Cardiac septum (tissue), 1 donor: ENCODE measurements at places on chromosomes 13 and 19. TPM values are rescaled to one million over a fixed set of nuclear protein-coding genes. Genes with fewer than 3 reads are reported as not detected.

DNA sequence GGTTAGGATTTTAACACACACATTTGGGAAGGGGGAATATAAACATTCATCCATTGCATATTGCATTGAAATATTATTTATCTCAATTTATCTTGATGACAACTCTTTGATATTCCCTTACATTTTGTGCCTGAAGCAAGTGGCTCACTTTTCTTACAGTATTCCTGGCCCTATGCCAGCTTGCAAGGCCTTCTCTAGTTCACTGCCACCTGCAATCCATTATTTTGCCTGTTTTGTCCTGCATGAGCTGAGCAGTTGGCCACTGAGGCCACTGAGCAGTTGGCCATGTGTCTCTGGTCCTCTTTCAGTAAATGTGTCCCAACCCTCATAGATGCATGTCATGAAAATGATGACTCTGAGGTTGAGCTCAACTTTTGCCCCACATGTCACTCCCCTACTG is 49.8 kb downstream of the CBY2 start:
- DNase-seq: no peak

GRCh38 chr19:7900931-7901330 is 2.7 kb upstream of the MAP2K7 start:
- DNase-seq: no peak

- DNase-seq: no peak
Observed at GRCh38 chr13:41177616-41178015, 16.8 kb downstream of the KBTBD7 start.

GRCh38 chr13:72120632-72121031 is 253.6 kb upstream of the DACH1 start:
- DNase-seq: no peak

DNA sequence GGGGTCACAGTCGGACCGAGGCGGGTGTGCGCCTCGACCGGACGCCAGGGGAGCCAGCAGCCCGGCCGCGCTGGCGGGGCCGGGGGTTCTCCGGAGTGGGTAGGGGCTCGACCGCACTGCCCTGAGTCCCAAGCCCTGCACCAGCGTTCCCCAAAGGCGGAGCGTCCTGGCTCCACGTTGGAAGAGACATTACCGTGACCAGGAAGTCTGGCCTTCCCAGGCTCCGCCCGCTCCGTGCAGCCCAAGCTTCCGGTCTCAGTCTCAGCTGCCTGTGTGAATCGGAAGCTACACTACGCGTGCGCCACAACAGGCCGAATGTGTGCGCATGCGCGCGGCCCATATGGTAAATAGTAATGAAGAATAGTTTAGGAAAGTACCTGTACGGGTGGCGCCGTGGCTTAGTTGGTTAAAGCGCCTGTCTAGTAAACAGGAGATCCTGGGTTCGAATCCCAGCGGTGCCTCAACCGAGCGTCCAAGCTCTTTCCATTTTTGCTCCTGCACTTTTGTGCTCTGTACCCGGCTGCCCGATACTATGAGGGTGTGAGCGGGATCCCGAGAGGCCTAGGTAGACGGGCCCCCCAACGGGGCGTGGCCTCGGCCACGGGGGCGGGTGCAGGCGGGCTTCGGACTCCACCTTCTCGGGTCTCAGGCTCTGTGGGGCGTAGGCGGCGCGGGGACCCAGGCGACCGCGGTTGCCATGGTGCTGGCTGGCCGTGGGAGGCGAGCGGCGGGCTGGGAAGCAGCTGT is 17.3 kb upstream of the LRP3 start:
- DNase-seq: peak; percentile 98

DNA sequence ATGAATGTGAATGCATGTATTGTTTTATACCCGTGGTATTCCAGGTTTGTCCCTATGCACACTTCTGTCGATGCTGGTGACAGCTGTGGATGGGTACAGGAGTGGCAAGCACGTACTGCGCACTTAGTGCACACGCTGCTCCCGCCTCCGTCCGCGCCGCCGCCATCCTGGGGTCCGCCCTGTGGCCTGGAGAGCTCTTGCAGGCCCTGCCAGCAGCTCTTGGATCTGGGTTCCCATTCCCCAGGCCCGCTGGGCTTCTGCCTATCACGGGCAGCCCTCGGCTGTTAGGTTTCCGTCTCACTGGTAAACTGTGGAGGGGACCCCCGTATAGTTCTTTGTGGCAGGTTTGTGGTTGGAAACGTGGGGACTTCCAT is 4.0 kb downstream of the GNA11 start:
- DNase-seq: no peak

- DNase-seq: no peak
Observed at GRCh38 chr13:44362394-44363040, 11.1 kb upstream of the SERP2 start.

GRCh38 chr13:81138353-81138980 is 797.5 kb upstream of the SPRY2 start:
- DNase-seq: no peak

DNA sequence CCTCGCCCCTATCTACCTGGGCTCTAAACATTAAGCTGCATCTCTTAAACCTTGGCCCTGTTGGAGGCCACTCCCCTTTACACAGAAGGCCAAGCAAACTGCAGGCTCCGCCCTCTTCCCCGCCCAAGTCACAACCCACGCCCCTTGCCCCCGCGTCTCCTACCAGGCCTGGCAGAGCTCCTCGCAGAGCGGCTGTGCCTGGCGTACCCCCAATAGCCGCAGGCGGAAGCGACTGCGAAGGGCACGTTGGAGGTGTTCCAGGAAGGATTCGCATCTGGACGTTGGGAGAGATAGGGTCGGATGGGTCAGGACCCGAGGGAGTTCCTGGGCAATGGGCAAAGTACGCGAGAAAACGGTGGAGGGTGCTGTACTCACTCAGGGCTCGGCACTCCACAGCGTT is 5.9 kb downstream of the RTBDN start:
- DNase-seq: no peak

- no peak for DNase-seq
Observed at GRCh38 chr19:19387108-19387507, 18.4 kb upstream of the GATAD2A start.

- no peak for DNase-seq
Observed at GRCh38 chr19:38247734-38248268, 8.4 kb downstream of the PPP1R14A start.

GRCh38 chr13:104357672-104358354 is 1291.6 kb upstream of the SLC10A2 start:
- DNase-seq: no peak

- peak; percentile 66 for DNase-seq
Observed at GRCh38 chr13:18946738-18947137, 234.9 kb downstream of the TUBA3C start.

- DNase-seq: no peak
Observed at GRCh38 chr13:112248862-112249592, 127.1 kb upstream of the SPACA7 start.

DNA sequence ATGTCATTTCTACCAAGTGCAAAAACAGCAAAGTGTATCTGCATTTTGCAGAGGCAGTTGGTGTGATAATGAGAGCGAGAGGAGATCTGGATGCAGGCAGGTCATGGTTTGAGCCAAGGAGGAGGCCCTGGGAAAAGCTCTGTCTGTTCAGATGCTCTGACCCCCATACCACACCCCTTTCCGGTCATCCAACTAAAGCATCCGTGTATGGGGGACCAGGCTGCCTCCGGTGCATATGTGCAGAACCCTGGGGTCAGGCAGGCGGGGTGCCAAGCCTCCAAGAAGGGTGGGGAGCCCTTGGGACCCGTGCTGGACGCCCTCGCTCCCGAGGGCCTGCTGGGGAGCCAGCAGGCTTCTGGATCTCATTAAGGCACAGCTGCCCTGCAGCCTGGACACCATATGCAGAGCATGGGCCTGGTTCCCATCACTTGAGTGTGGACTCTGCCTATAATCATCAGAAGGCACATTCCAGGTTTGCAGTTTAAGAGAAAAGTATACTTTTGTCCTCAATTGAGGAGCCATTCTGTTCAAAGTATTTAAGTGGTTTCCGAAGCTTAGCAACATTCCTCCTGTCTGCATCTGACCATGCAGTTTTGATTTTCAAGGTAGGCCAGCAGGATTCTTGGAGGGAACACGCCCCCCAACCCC is 56.1 kb downstream of the ALOX5AP start:
- no peak for DNase-seq

DNA sequence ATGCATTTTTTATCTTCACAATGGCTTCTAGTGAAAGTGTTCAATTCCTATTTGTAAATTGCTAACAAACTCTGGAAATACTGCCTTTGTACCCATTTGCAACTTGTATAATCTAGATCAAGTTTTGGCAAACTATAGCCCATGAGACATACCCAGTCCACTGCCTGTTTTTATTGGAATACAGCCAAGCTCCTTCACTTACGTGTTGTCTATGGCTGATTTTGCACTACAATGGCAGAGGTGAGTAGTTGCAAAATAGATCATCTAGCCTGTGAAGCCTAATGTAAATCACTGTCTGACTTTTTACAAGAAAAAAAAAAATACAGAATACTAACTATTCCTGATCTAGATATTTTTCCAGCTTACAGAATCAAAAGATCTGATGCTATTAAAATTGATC is 37.1 kb downstream of the DZIP1 start:
- no peak for DNase-seq

DNA sequence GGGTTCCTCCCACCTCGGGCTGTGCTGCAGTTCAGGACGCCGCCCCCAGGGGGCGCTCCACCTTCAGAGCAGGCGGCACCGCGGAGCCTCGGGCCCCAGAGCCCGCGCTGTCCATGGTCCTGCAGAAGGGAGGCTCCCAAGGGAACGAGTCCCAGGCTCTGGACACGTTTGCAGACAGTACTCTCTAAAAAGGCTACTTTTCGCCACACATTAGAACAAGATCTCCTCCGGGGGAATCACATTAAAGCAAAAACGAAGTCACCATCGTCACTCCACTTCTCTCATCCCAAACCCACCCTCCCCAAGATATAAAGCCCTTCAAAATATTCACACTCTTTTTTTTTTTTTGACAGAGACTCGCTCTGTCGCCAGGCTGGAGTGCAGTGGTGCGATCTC is 4.6 kb upstream of the SIGLEC10 start:
- DNase-seq: peak; percentile 93

GRCh38 chr13:77760893-77761292 is 63.4 kb downstream of the SLAIN1 start:
- no peak for DNase-seq

- DNase-seq: no peak
Observed at GRCh38 chr19:54416695-54417491, 1.6 kb downstream of the TTYH1 start.

GRCh38 chr13:21014139-21014501 is 47.3 kb downstream of the LATS2 start:
- peak; percentile 63 for DNase-seq

GRCh38 chr13:74158571-74159352 is 24.6 kb upstream of the KLF12 start:
- no peak for DNase-seq

The LYPD5 gene
- 1.3 TPM for total RNA-seq

The GPC5 gene
- 0.86 TPM for total RNA-seq

The CEACAM1 gene
- total RNA-seq: 2.8 TPM

The LIM2 gene
- not detected for total RNA-seq

The OR7A5 gene
- not detected for total RNA-seq

The FPR2 gene
- total RNA-seq: 1.4 TPM

The SERTAD3 gene
- total RNA-seq: 33.9 TPM

The NOVA2 gene
- 5.9 TPM for total RNA-seq

The MEIOSIN gene
- not detected for total RNA-seq

The PSG11 gene
- not detected for total RNA-seq

The CBY2 gene
- not detected for total RNA-seq

The SIGLEC7 gene
- total RNA-seq: 0.70 TPM

The HAUS5 gene
- total RNA-seq: 5.9 TPM
